ENCODE measurements at places on chromosomes 5 and 9.

GRCh38 chr9:83403527-83404238, 134.5 kb downstream of the FRMD3 start:
- DNase-seq: no peak

GRCh38 chr9:121107881-121108280, 33.1 kb downstream of the CNTRL start:
- DNase-seq: no peak

GRCh38 chr5:16863469-16863946, 72.6 kb downstream of the MYO10 start:
- DNase-seq: no peak

DNA sequence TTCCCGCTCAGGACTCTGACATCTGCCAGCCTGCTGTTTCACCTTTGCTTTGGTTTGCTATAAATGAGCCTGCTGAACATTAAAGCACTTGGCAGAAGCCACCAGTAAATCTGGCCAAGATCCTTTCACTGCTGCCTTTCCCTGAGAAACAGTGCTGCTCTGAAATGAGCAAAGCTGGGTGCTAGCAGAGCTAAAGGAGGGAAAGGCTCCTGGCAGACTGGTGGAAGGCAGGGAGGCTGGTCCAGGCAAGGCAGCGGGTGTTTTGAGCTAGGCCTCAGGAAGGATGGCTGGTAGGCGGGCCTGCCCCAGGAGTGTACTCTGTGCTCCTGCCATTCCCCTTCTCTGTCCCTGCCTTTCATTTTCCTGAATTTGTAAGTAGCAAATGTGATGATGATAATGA, 52.5 kb upstream of the PTGS1 start:
- DNase-seq: no peak

- DNase-seq: no peak
Measured at GRCh38 chr5:10595672-10596309, 31.9 kb downstream of the ANKRD33B start.

GRCh38 chr5:107470295-107470582, 200.5 kb downstream of the EFNA5 start:
- DNase-seq: no peak

DNA sequence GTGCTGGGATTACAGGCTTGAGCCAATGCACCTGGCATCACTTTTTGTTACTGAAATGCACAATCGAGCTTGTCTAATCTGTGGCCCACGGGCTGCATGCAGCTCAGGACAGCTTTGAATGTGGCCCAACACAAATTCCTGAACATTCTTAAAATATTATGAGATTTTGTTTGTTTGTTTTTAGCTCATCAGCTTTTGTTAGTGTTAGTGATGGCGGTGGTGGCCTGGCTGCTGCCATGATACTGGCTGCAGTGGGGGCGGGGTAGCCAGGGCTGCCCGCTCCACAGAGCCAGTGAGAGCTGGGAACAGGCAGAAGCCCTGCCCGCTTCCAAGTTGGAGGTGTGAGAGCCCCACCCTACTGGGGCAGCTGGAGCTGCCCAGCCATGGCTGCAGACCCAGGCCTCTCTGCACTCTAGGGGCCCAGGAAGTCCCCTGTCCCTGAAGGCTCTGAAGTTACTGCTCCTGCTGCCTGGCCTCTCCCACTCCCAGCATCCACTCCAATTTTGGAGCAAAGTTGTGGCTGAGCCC, 76.6 kb upstream of the SHB start:
- DNase-seq: no peak

DNA sequence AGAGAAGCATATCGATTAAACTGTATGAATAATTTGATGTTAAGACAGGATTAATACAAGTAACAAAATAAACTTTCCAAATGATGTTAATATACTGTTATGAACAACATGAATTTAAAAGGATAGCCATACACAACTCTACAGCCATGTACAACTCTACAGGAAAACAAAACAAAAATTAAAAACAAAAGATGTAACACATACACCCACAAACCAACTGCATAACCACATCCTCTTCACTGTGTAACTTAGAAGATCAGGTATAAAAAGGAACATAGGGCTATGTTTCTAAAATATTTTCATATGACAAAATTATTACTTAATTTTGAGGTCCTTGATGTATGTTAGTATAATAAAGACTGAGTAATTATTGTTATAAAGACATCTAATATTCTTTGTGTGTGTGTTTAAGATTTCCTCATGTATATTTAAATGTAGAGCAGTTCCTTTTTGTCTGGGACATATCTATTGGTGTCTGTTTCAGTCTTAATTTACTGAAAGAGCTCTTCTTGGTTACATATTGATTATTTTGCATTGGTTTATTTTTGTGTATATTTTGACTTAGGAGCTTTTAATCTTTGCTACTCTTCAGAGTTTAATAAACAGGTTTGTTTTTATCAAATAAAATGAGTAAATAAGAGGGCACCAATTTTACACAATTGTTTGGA, 966.8 kb upstream of the CTNND2 start:
- no peak for DNase-seq

- DNase-seq: peak; percentile 25
Measured at GRCh38 chr5:128537221-128537999, 635 bp downstream of the FBN2 start.

DNA sequence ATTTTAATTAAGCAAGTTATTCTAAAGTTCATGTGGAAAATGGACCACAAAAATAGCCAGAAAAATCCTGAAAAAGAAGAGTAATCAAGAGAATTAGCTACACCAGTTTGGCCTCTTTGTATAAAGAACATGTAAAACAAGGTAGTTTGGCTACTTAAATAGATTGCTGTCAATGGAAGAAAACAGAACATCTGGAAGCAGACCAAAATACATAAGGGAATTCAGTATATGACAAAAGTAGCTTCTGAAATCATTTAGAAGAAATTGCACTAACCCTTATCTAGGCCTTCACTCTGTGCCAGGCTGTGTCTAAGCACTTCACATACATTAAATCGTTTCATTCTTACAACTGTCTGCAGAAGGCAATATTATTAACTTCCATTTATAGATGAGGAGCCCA, 156.6 kb downstream of the PRDM6 start:
- no peak for DNase-seq

DNA sequence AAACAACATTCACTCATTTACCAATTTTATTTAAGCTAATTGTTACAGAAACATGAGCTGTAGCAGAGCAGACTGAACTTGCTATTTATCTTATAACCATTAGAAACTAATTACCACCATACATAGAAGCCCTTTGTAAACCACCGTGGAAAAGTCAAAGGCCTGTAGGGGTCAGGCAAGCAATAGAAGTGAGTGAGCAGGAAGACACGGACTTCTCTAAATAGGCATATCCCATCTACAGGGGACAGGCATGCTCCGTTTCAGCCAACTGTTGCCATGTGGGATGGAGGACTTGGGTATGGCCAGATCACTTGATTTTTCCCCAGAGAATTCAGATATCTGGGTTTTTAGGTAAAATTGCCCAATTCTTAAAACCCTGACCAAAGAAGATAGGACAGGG, 44.8 kb downstream of the PRRC1 start:
- no peak for DNase-seq

DNA sequence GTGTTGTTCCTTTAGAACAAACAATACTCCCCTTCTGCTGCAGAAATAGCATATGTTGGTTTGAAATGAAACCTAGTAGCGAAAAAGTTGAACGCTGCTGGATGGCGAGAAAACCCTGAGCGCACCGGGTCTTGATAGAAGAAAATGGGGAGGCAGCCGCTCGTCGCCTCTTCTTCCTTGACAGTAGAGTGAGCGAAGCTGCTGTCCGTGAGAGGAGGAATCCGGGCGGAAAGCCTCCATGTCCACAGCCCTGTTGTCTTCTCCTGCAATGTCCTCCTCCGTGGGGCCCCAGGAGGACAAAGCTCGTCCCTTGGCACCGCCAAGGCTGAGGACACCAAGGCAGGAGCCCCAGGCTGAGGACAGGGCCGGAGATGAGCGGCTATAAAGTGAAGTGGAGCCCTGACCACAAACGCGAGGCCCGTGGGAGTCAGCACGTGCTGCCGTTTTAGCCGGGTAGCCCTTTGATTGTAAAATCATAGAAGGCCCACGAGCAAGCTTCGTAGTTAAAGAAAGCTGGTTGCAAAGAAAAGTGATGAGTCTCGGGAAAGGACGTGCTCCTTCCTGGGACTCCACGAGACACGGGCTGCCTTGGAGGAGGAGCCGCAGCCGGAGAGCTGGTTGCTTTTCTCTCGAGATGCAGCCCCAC, 35.6 kb downstream of the MRPL36 start:
- no peak for DNase-seq

DNA sequence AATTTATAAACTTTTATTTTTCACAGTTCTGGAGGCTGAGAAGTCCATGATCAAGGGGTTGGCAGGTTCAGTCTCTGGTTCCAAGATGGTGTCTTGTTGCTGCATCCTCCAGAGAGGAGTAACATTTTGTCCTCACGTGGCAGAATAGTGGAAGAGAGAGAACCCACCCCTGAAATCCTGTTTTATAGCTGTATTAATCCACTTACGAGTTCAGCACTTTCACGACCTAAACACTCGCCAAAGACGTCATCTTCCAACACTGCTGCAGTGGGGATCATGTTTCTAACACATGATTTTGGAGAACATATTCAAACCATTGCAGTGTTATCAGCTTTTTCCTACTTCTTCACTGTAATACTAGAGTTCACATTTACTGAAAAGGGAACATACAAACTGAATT, 233.0 kb upstream of the ATP10B start:
- DNase-seq: no peak

- no peak for DNase-seq
Measured at GRCh38 chr5:168908207-168908606, 329.0 kb upstream of the PANK3 start.

Measured in AG09309 (cell line).